ENCODE measurements at places on chromosomes 16 and 17. TPM values are rescaled to one million over a fixed set of nuclear protein-coding genes. Genes with fewer than 3 reads are reported as not detected.

- H3K36me3 ChIP-seq = no peaks in the 10 kb centered on the region
- H3K27me3 ChIP-seq = no peaks in the 10 kb centered on the region
- DNase-seq = no peak
- H3K27ac ChIP-seq = no peak overlapping the region
- no peak overlapping the region for H3K4me3 ChIP-seq
These were observed 153.4 kb downstream of the CLEC16A start for GRCh38 chr16:11097787-11098167.

The PER1 gene
- 137 TPM for total RNA-seq

The OTOP2 gene
- not detected for total RNA-seq

GRCh38 chr17:335691-336090, 16.9 kb downstream of the RPH3AL start:
- no peaks in the 10 kb centered on the region for H3K27me3 ChIP-seq
- H3K36me3 ChIP-seq = no peaks in the 10 kb centered on the region
- no peak for DNase-seq
- H3K4me1 ChIP-seq = peaks cover 51% of the 10 kb centered on the region

DNA sequence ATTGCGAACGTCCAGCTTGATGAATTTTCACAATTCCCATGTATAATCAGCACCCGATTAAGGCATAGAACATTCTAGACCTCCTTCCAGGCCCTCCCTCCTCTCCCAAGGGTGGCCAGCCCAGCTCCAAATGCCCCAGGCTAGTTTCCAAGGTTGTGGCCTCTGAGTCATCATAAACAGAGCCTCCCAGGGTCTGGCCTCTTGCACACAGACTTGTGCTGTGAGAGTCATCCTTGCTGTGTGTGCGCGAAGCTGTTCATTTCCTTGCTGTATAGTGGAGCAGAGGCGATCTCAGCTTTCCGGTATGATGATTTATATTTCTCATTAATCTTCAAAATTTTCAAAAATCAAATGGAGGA, 20.5 kb upstream of the JPH3 start:
- no peaks in the 10 kb centered on the region for H3K36me3 ChIP-seq
- H3K27me3 ChIP-seq = no peaks in the 10 kb centered on the region
- DNase-seq = peak; percentile 77
- no peak overlapping the region for H3K4me3 ChIP-seq

The TEX19 gene
- not detected for total RNA-seq

The ESRP2 gene
- 76.3 TPM for total RNA-seq

The CALB2 gene
- total RNA-seq = 2.0 TPM

The CEP295NL gene
- 5.8 TPM for total RNA-seq

DNA sequence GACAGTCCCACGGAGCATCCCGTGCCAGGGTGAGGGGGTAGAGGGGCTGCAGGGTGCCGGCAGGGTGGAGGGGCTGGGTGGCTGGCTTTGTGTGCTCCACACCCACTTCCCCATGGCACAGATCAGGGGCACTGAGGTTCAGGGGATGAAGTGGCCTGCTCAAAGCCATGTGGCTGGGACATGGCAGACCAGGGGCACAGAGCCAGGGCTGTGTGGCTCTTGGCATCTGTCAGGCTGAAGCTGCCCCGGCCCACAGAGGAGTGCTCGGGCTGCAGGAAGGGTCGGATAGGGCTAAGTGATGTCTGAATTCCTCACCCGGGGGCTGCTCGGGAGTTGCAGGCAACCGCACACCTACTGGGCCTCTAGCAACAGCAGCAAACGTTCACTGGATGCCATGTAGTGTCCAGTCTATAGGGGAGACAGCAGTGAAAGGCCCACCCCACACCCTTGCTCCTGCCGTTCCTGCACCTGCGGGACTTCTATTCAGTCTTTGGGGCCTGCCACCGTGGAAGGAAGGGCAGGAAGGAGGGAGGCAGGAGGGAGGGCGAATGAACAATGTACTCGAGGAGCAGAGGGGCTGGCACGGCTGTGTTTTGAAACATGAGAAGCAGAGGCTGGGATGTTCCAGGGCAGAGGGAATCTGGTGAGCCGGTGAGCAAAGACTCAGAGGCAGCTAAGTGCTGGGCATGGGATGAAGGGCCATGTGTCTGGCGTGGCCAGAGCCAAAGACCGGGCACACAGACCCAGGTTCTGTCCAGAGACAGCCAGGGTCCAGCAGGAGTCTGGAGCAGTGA, 15.1 kb downstream of the SLC5A10 start:
- no peaks in the 10 kb centered on the region for H3K27me3 ChIP-seq
- DNase-seq = peak; percentile 69
- H3K4me3 ChIP-seq = no peak overlapping the region

Measured in stomach (tissue), 19 donors.